GM10248 (cell line): ENCODE measurements at places on chromosomes 2 and 18.
A peak's percentile ranks its signal among the peaks of the same experiment; 100 is the strongest.

GRCh38 chr18:2459886-2460285, 111.4 kb downstream of the METTL4 start:
- no peak for DNase-seq

GRCh38 chr2:126950504-126950903, 51.8 kb downstream of the TEX51 start:
- DNase-seq = no peak

GRCh38 chr18:22956226-22956625, 23.1 kb downstream of the RBBP8 start:
- DNase-seq = no peak

- DNase-seq = no peak
These were observed 9.9 kb downstream of the TMBIM1 start for GRCh38 chr2:218282173-218282991.

GRCh38 chr2:14647714-14648113, 15.2 kb downstream of the LRATD1 start:
- DNase-seq = no peak

DNA sequence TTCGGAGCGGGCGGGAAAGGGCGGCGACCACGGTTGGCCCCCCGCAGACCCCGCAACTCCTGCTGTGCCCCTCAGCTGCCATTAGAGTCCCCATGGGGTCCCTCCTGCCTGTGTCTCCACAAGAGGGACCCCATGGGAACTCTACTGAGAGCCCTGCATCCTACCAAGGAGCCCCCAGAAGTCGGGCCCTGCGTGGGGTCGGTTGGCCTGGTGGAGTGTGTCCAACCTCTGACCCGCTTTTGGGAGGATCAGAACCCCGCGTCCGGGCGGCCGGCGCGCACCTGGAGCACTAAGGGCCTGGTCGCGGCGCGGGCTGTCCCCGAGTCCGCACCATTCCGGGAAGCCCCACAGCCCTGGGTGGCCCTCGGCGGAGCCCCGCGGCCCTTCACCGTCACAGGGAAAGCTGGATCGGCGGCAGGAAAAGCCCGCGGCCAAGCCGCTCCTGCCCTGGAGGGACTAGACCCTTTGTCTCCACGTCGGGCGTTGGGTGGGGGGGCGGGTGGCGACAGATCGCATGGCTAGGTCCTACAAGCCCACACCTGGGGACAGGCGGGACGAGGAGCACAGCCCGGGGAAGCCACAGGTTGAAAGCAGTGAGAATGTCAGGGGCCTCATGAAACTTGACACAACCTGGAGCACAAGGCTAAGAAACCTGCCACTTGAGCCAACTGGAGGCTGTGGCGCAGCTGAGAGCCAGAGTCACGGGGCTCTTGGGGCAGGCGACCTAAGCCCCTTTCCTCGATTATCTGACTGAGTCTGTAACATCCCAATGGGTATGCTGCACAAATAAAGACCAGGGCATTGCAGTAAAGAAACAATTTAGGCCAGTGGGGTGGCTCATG, 11.2 kb upstream of the CXXC1 start:
- no peak for DNase-seq

GRCh38 chr2:22282916-22283315, 1102.1 kb upstream of the KLHL29 start:
- DNase-seq = no peak

GRCh38 chr18:48076461-48076860, 146.0 kb upstream of the SMAD2 start:
- no peak for DNase-seq

DNA sequence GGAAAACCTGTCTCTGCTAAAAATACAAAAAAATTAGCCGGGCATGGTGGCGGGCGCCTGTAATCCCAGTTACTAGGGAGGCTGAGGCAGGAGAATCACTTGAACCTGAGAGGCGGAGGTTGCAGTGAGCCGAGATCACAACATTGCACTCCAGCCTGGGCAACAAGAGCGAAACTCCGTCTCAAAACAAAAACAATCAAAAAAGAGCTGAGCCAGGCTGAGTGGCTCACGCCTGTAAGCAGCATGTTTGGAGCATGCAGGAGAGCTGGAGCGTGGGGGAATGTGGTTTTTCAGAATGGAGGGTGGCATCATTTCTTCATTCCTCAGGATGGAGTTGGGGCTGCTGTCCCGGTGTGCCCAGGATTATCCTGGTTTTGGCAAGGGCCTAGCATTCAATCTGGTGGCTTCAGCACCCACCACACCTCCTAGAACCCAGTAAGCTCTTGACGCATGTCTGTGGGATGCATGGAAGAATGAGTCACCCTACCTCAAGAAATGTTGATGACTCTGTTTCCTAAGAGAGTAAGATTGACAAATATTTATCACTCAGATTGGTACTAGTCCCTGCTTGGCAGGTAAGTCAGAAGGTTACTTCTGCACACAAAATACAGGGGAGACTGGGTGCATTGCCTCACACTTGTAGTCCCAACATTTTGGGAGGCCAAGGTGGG, 90.2 kb upstream of the ODC1 start:
- no peak for DNase-seq

GRCh38 chr2:58146707-58147106, 94.4 kb downstream of the FANCL start:
- DNase-seq = no peak

DNA sequence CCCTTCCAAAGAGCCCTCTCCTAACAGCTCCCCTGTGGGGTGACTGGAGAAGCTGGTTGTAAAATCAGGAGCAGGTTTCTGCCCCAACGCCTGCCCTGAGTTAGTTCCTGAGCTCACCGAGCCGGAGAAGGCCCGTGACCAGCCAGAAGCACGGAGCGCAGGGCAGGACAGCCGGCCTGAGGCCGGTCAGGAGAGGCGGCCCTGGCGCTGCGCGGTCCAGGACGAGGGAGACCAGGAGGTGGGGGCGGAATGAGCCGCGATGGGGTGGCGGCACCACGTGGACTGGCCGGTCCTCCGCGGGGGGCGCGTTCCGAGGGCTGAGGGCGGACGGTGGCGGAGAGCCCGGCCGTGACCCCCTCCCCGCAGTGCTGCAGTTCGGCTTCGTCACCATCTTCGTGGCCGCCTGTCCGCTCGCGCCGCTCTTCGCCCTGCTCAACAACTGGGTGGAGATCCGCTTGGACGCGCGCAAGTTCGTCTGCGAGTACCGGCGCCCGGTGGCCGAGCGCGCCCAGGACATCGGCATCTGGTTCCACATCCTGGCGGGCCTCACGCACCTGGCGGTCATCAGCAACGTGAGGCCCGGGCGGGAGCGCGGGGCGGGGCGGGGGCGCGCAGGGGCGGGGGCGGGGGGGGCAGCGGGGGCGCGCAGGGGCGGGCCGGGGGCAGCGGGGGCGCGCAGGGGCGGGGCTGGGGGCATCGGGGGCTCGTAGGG, 29.0 kb downstream of the ANO7 start:
- peak; percentile 88 for DNase-seq
